ENCODE measurements at places on chromosomes 5 and 9.

- no peak for DNase-seq
Measured at GRCh38 chr9:85130260-85130659, 460.7 kb downstream of the NTRK2 start.

DNA sequence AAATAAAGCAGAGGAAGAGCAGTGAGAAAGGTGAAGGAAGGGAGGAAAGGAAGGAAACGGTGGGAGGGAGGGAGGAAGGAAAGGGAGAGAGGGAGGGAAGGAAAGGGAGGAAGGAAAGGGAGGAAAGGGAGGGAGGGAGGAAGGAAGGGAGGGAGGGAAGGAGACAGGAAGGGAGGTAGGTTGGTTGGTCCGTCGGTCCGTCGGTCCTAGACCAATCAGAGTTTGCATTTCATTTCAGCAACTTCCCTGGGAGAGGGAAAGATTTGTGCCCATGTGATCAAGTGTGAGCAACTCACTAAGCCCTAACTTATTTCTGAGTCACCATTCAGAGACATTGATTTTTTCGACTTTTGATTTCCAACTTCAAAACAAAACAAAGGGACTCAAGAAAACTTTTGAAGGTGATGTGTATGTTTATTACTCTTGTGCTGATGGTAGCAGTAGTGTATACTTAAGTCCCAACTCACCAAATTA lies 18.8 kb downstream of the NANS start:
- no peak for DNase-seq

DNA sequence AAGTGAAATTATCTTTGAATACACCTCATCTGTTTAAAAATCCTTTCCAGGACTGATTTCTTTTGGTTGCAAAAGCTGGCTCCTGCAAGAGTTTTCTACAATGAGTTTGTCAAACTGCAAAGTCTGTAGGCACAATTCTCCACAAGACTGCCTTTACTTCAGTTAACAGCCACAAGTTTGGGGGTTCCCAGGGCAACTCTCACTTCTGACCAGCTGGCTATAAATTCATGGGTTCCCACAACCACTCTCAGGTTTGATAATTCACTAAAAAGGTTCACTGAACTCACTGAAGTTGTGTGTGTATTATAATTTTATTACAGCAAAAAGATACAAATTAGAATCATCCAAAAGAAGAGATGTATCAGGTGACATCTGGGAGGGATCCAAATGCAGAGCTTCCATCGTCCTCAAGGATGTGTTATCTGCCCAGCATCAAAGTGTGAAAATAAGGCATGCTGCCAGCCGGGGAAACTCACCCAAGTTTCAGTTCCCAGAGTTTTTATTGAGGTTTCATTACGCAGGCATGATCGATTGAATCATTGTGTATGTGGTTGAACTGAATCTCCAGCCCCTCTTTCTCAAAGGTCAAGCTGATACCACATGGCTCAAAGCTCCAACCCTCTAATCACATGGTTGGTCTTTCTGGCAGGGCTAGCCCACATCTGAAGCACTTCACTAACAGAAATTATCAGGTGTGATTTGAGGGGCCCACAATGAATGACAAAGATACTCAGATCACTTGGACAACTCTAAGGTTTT lies 19.0 kb upstream of the PSIP1 start:
- DNase-seq = no peak

GRCh38 chr9:88835038-88835466 lies 156.2 kb upstream of the S1PR3 start:
- DNase-seq = no peak

GRCh38 chr5:98769959-98770208 lies 3.6 kb upstream of the RGMB start:
- no peak for DNase-seq

GRCh38 chr9:6644346-6645104 lies 1.0 kb downstream of the GLDC start:
- no peak for DNase-seq

DNA sequence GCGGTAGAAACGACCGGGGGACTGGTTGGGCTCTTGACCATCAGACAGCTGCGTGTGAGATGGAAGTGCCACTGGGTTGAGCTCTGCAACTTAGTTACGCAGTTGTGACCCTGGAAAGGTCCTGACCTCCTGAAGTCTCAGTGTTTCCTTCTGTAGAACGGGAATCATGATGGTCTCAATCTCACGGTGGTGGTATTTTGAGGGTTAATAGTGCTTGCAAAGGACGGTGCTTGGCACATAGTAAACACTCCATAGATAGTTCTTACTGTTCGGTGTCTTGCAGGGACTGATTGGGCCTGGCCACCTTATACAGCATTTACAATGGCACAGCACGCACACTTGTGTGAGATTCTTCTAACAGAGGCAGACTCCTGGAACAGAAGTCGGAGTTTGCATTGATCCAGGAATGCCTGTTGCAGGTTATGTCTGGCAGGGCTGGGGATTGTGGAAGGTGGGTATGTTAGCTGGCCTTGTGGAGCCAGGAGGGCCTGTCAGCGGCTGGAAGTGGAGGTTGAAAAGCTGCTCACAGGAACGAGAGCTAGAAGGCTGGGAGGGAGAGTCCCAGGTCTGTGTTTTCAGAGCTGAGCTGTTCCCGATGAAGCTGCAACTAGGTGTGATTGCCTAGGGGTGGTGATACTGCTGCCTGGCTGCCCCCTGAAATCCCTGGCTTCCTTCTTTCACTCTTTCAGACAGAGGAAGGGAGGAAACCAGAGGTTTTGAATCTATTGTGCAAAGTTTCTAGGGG lies 962 bp upstream of the TXN start:
- DNase-seq = no peak

DNA sequence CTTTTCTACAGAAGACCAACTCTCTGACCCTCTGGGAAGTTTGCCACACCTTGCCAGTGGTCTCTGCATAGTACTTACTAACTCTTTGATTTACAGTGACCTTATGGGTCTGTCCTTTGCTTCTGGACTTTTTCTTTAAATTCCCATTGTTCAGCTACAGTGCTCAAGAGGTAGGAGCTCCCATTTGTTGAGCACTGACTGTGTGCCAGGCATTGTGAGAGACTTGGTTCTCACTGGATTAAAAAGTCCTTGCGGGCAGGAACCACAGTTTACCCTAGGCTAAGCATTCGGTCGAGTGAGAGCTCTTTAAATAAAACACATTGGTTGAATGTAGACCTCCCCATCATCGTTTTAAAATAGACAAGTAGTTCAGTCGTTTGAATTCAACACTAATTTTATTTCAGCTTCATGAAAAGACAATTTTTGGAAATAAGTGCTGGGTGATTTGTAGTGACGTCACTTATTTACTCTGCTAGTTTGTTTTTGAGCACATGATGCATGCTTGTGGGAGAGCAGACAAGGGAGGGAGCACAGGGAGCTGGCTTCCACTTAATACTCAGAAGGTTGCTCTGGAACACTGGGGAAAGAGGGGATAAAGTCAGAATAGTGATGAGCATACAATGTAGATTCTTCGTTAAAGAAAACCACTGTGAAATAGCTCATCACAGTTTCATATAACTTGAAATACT lies 27.1 kb downstream of the RASGRF2 start:
- no peak for DNase-seq

Data from D721Med (cell line).